NCI-H226 (cell line): ENCODE measurements at places on chromosomes 12 and 14.

- no peak for DNase-seq
Measured at GRCh38 chr14:103521438-103521950, 1.1 kb downstream of the CKB start.

DNA sequence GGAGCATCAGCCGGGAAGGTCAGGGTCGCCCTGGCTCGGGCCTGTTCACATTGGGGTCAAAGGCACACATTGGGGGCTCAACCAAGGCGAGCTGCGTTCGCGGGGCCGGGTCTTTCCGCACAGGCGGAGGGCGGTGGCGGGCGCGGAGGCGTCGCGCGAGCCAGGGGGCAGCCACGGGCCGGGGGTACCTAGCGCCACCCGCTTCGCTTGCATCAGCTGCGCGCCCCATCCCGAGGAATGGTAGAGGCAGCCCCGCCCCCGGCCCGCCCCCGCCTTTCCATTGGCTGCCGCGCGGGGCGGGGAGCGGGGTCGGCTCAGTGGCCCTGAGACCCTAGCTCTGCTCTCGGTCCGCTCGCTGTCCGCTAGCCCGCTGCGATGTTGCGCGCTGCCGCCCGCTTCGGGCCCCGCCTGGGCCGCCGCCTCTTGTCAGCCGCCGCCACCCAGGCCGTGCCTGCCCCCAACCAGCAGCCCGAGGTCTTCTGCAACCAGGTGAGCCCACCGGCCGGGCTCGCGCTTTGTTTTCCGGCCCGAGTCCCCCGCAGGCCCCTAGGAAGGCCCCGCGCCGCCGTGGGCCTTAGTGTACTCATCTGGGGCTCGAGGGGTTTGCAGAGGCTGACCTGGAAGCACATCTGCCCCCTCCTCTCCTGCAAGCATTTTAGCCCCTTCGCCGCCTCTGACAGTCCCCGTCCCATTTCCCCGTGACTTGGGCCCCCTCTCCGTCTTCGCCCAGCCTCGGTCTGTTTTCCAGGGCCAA lies at the start of gene ALDH2:
TSS of gene ALDH2 (plus strand) at position 326 of the 754 bp plus-strand sequence. CDS start at position 376, 50 bp downstream.
- DNase-seq: no peak

- no peak for DNase-seq
Measured at GRCh38 chr12:81949416-81949815, 190.3 kb upstream of the PPFIA2 start.

- DNase-seq: peak; percentile 31
Measured at GRCh38 chr14:61925043-61925442, 162.8 kb downstream of the SNAPC1 start.

- DNase-seq: peak; percentile 39
Measured at GRCh38 chr12:57614178-57614947, 3.1 kb downstream of the ARHGEF25 start.

DNA sequence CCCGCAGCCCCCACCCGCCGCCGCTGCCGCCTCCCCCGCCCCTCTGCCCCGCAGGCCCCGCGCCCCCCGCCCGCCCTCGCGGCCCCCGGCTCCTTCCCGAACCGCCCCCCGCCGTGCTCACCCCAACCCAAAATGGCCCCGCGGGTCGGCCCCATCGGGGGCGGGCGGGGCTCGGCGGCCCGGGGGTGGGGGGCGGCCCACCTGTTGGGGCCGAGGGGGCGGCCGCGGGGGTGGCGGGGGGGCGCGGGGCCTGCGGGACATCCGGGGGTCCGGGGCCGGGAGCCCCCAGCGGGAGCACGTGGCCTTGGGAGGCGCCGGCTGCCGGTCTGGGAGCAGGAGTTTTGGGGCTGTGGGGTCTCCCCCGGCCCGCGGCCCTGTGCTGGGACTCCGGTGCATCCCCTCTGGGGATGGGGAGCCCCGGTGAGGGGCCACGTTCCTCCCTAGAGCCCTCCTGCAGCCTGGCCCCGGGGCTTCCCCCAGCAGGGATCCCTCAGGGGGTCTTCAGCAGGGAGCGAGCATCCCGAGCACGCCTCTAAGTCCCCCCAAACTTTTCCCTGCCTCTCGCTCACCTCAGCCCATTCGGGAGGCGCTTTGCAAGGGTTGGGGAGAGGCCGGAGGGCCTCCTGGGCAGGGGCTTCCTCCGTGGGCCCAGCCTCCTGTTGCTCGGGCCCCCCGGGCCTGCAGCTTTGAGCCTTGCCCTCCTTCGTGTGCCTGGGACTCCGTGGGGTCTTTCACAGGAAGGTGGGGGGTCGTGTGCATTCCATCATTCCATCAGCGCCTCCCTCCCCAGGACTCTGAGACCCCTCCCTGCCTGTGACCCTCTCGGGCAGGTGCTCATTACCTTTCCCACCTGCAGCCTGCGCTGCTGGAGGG lies 710 bp downstream of the MTA1 start:
- no peak for DNase-seq

GRCh38 chr14:88129306-88130056 lies 124.5 kb downstream of the GPR65 start:
- no peak for DNase-seq

DNA sequence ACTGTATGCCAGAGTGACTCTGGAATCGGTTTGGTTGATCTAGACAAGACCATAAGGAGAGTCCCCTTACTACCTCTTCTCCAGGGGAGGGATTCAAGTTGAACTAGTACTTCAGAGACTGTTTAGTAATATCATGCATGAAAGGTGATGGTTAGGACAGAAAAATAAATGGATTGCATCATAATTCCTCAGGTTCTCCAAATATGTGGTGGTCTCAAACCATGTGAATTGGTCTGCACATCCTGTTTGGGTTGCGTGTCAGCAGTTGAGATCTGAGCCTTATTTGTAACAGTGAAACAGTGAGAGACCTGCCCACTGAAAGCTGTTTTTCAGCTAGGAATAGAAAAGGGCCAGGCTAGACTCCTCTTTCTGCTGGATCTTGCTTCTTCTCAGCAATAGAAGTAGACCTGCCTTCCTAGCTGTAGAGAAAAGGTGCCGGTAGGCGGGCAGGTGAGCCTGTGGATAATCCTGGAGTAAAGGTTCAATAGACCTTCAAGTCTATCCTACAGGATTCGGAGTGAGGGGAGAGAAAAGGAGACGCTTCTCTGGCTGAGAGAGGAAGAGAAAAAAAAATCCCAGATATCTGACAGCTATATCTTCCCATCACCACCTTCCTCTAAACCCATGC lies 258.5 kb upstream of the E2F7 start:
- DNase-seq: no peak

- no peak for DNase-seq
Measured at GRCh38 chr14:99435327-99435726, 45.3 kb downstream of the SETD3 start.

GRCh38 chr14:36820111-36820709 lies 158.6 kb downstream of the PAX9 start:
- no peak for DNase-seq

GRCh38 chr12:32737715-32738114 lies 18.0 kb downstream of the YARS2 start:
- no peak for DNase-seq

DNA sequence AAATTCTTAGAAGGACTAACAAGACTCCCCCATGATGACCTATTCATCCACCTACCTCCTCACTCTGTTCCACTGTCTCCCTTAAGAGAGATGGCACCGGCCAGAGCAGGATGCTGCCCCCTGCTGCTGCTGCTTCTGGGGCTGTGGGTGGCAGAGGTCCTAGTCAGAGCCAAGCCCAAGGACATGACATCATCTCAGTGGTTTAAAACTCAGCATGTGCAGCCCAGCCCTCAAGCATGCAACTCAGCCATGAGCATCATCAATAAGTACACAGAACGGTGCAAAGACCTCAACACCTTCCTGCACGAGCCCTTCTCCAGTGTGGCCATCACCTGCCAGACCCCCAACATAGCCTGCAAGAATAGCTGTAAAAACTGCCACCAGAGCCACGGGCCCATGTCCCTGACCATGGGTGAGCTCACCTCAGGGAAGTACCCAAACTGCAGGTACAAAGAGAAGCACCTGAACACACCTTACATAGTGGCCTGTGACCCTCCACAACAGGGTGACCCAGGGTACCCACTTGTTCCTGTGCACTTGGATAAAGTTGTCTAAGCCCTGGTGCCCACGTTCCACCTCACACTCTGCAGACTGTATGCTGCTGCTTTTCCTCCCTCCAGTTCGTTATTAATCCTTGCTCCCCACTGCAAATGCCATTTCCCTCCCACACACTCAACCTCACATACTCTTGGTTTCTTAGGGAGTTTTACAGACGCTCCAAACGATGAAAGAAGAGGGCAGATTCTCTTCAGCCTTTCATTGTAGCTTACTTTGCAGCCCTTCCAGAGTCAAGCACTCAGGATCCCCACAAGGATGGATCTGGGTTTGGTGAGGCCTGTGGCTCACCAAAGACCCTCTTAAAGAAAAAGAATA lies at the start of gene RNASE8:
TSS of gene RNASE8 (plus strand) at position 20 of the 873 bp plus-strand sequence. CDS start at position 91, 71 bp downstream.
- DNase-seq: no peak

- no peak for DNase-seq
Measured at GRCh38 chr12:71772735-71773134, 18.1 kb downstream of the RAB21 start.

- DNase-seq: peak; percentile 93
Measured at GRCh38 chr12:32437095-32437515, 37.7 kb downstream of the FGD4 start.

DNA sequence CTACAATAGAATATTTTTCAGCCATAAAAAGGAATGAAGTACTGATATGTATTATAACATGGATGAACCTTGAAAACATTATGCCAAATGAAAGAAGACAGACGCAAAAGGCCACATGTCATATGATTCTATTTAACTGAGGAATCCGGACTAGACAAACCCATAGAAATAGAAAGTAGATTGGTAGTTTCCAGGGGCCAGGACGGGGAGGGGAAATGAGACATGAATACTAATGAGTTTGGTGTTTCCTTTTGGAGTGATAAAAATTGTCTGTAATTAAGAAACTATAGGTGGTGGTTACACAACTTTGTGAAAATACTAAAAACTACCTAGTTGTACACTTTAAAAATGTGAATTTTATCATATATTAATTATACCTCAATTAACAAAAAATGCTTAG lies 247.6 kb downstream of the BCAT1 start:
- DNase-seq: no peak

DNA sequence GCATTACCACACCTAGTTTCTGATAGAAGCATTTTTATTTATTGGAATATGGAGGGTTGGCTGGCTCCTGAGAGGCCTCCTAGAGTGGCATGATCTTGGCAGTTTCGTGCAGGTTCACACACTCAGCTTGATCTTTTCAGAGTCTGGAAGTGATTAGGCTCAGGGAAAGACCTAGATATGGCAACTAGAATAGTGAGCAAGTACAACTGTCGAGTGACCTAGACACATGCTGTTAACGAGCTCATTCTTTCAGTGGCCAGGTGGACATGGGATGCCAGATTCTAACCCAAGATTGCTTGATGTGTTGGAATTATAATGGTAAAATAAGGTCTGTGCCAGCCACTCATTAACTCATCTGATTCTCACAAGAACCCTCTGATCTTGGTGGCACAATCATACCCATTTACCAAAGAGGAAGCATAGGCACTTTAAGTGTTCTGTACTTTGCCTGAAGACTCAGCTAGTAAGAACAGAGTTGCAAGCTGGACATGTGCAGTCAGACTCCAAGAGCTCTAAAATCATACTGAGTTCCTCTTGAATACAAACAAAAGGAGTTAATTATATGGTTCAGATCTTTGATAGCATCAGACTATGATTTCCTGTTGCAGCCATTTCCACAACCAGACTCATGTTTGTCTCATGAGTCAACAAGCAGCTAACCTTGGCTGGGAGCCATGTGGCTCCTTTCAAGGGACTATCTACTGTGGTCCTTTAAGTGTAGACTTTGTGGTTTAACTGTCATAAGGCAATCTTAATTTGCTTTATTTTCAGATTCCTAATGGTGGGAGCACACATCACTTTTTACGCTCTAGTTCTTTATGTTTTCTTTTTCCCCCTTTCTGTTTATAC lies 144.2 kb downstream of the PLEKHA5 start:
- DNase-seq: peak; percentile 90

DNA sequence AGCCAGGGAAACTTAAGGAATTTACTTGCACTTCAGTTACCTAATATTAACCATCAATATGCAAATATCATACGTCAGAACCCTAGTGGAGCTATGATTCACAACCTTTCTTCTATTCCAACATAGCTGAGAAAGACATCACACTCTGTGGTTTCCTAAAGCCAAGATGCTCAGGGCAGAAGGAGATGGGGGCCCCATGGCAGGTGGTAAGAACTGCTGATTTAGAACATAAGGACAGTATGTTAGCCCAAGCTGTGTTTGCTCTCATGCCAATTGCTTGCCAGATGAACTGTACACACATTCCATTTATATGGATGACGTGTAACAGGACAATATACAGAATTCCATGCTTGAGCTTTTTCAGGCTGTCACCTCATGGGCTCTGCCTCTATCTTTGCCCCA lies 34.6 kb downstream of the HECTD4 start:
- DNase-seq: peak; percentile 16

- DNase-seq: no peak
Measured at GRCh38 chr12:80617733-80618132, 89.7 kb upstream of the MYF6 start.

DNA sequence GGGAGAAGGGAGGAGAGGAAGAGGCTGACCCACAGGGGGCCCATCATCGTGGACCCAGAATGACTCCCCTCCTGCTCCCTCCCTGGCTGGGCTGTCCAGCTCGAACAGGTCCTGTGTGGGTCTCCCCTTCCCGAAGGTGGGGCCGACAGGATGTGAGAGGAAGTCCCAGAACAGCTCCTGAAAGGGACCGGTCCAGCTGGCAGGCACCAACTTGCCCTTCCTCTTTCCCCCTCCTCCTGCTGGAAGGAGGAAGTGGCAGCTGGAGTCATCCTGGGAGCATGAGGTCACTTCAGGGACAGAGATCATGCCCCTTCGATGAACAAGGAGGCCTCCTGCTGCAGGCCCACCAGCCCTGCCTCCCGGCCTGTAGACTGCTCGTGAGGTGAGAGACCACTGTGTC lies 35.0 kb upstream of the BEGAIN start:
- no peak for DNase-seq

- DNase-seq: peak; percentile 85
Measured at GRCh38 chr14:75720842-75721498, 59.9 kb downstream of the TTLL5 start.

- no peak for DNase-seq
Measured at GRCh38 chr12:50924131-50924438, 28.3 kb upstream of the HIGD1C start.

- DNase-seq: no peak
Measured at GRCh38 chr12:64145226-64145625, 76.9 kb downstream of the KICS2 start.

- no peak for DNase-seq
Measured at GRCh38 chr12:110766311-110767154, 23.8 kb upstream of the PPP1CC start.

DNA sequence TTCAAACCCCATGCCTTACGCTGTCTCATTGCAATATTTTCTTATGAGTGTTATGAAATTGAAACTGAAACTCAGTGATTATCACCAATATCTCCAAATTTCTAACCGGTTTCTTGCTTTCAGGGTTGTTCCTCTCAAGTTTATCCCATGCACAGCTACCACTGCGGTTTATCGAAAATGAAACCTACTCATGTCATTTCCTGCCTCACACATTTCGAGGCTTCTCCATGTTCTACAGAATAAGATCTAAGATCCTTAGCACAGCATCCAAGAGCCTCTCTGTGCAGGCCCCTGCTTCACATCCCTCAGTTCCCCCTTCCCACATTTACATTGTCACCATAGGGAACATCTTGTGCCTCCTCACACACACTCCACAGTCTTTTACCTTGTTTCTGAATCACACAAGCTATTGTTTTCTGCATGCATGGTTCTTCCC lies 45.5 kb upstream of the FAR2 start:
- no peak for DNase-seq

- no peak for DNase-seq
Measured at GRCh38 chr14:57714487-57714931, 151.4 kb downstream of the SLC35F4 start.
